ENCODE measurements at places on chromosomes 7 and 10. TPM values are rescaled to one million over a fixed set of nuclear protein-coding genes. Genes with fewer than 3 reads are reported as not detected.

GRCh38 chr7:69047151-69047754, 551.0 kb upstream of the AUTS2 start:
- DNase-seq, result no peak

LEP gene
- 278 TPM for total RNA-seq

DNA sequence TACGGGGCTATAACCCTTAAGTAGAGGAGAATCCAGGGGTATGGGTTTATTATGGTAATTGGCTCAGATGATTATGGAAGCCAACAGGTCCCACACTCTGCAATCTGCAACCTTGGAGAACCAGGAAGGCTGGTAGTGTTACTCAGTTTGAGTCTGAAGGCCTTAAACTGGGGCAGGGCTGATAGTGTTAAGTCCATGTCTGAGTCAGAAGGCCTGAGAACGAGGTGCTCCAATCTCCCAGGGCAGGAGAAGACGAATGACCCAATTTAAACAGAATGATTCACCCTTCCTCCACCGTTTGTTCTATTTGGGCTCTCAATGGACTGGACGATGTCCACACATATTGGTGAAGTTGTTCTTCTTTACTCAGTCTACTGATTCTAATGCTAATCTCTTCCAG, 244.5 kb upstream of the PTER start:
- no peak for DNase-seq

DNA sequence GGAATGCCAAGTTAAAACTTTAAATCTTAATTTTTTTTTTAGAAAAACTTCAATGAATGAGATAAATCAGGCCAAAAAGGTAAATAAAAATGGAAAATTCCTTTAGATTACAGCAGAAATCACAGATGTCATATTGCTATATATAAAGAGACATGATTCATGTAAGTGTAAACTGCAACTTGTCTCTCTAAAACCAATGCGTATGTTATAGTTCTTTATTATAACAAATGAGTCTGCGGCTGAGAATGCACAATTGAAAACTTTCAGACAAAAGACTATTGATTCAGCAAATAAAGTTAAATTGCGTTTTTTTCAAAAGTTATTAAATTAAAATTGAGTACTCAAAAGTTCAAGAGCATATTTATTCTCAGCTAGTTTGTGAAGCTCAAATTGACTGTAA, 425.3 kb downstream of the PARD3 start:
- DNase-seq, result no peak

PIP gene
- total RNA-seq, result not detected

- no peak for DNase-seq
Observed at GRCh38 chr7:1505731-1506550, 1.8 kb upstream of the INTS1 start.

FAM25A gene
- total RNA-seq, result not detected

FAS gene
- 33.9 TPM for total RNA-seq

- no peak for DNase-seq
Observed at GRCh38 chr10:49123981-49124950, 8.9 kb upstream of the VSTM4 start.
